ENCODE measurements at places on chromosomes 5 and 9.

DNA sequence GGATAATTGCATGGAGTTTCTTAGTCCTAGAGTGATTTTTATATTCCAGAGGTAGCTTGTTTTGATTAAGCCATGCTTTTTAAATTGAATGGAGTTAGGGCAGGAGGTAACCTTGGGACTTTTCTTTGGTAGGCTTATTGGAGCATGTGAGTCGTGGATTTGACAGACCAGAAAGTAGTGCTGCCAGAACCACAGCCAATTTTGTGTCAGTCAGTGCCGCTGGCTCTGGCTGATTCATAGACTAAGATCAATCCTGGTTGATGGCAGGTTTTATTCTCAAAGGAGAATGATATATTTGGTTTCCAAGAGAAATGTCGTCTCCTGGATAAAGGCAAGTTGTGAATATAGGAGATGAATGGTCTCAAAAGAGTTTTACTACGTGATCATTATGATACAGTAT lies 20.3 kb downstream of the RAI14 start:
- no peaks in the 10 kb centered on the region for H3K27me3 ChIP-seq
- DNase-seq, result no peak
- no peak overlapping the region for H3K4me3 ChIP-seq
- H3K4me1 ChIP-seq, result no peaks in the 10 kb centered on the region
- H3K27ac ChIP-seq, result no peak overlapping the region

GRCh38 chr5:149872351-149873040 lies 72.1 kb downstream of the PDE6A start:
- DNase-seq, result no peak
- no peaks in the 10 kb centered on the region for H3K27me3 ChIP-seq
- no peaks in the 10 kb centered on the region for H3K36me3 ChIP-seq
- no peaks in the 10 kb centered on the region for H3K4me1 ChIP-seq
- H3K27ac ChIP-seq, result no peak overlapping the region
- H3K4me3 ChIP-seq, result no peak overlapping the region

DNA sequence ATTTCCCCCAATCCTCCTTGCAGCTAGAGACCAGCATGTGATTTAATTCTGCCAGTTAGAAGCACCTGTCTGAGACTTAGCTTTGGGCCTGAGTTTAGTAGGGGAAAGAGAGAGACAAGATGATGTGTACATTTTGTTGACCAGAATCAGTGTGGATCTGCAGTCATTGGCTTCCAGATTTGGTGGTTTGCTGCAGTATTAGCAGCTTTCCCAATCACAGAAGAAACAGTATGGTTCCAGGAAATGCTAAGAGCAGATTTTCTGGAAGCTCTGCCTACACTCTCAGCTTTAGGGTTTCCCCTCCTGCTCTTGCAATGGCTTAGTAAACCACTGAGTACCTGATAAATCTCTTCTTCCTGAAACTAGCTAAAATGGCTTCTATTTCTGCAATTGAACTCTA lies 48.8 kb upstream of the FREM1 start:
- no peaks in the 10 kb centered on the region for H3K4me1 ChIP-seq
- H3K36me3 ChIP-seq, result no peaks in the 10 kb centered on the region
- no peaks in the 10 kb centered on the region for H3K27me3 ChIP-seq

- H3K27me3 ChIP-seq, result peaks cover 18% of the 10 kb centered on the region
- H3K36me3 ChIP-seq, result no peaks in the 10 kb centered on the region
- no peak for DNase-seq
- no peaks in the 10 kb centered on the region for H3K4me1 ChIP-seq
- no peak overlapping the region for H3K4me3 ChIP-seq
- H3K27ac ChIP-seq, result no peak overlapping the region
These were observed 24.4 kb upstream of the ZNF366 start for GRCh38 chr5:72531496-72532190.
